H7 (cell line): ENCODE measurements at places on chromosomes 3 and 15. TPM values are rescaled to one million over a fixed set of nuclear protein-coding genes. Genes with fewer than 3 reads are reported as not detected.

GRCh38 chr3:171192176-171192854 lies 165.8 kb upstream of the SLC2A2 start:
- DNase-seq, result no peak

DNA sequence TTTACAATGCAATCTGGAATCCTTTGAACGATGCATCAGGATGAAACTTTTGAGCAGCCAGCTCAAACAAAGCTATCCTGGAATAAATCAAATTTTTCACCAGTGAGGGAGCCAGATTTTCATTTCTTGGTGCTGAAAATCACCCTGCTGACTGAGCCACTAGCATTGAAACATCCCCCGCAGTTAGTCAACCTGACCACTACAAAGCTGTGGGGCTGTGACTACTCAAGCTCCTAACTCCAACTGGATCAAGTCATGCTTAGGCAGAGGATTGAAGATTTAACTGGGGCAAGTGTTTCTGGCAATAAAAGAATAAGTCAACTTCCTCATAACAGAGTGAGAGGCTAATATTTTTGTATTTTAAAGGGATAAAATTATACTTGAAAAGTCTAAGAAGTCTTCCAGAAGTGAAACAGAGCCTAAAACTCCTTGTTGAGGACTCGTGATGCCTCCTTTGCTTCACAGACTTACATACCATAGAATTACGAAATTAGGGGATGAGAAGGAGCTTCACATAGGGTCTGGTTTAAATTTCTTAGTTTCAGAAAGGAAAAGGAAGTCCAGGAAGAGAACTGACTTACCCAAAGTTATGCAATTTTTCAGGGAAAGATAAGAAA lies 177.8 kb downstream of the SERPINI1 start:
- DNase-seq, result peak; percentile 4

SAXO2 gene
- 1.1 and 8.6 TPM in 2 replicates for total RNA-seq

- no peak for DNase-seq
These were observed 390.6 kb upstream of the WNT5A start for GRCh38 chr3:55877703-55878102.

DNA sequence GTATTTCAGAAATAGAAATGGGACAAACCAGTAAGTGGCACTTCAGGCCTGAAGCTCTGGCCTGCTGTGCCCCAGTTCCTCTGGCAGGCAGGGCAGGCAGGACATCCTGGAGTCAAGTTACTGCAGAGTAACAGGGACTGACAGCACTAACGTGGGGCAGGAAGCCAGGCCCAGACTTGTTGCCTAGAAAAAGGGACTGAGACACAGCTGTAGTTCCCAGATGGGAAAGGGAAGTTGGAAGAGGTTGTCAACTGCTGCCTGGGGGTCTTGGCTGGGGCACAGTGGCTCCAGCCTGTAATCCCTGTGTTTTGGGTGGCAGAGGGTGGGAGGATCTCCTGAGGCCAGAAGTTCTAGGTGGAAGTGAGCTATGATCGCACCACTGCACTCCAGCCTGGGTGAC lies 171.9 kb downstream of the FMN1 start:
- peak; percentile 43 for DNase-seq

UACA gene
- 21.1 and 29.2 TPM in 2 replicates for total RNA-seq

- DNase-seq, result no peak
These were observed 207.2 kb upstream of the TPM1 start for GRCh38 chr15:62835351-62835750.

DNA sequence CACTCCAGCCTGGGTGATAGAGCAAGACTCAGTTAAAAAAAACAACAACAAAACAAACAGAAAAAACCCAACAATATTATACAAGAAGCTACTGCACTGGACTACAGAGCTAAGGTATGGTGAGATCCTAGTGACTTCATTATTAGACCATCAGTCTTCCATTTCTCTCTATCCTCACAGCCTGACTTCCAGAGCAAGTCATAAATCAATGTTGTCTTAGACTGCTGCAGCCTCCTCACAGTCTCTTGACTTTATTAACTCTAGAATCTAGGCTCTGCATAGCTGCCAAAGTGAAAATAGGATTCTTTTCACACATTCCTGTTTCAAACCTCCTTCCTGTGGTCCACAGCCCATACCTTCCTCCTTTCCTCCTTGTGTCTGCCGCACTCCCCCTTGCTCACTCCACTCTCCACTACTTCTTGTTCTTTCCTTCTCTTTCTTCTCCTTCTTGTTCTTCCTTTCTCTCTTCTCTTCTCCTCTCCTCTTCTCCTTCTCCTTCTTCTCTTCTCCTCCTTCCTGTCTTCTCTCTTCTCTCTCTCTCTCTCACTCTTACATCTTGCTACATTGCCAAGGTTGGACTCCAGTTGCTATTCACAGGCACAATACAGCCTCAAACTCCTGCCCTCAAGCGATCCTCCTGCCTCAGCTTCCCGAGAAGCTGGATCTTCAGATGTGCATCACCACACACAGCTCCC lies 49.4 kb downstream of the CCR4 start:
- DNase-seq, result no peak

DNA sequence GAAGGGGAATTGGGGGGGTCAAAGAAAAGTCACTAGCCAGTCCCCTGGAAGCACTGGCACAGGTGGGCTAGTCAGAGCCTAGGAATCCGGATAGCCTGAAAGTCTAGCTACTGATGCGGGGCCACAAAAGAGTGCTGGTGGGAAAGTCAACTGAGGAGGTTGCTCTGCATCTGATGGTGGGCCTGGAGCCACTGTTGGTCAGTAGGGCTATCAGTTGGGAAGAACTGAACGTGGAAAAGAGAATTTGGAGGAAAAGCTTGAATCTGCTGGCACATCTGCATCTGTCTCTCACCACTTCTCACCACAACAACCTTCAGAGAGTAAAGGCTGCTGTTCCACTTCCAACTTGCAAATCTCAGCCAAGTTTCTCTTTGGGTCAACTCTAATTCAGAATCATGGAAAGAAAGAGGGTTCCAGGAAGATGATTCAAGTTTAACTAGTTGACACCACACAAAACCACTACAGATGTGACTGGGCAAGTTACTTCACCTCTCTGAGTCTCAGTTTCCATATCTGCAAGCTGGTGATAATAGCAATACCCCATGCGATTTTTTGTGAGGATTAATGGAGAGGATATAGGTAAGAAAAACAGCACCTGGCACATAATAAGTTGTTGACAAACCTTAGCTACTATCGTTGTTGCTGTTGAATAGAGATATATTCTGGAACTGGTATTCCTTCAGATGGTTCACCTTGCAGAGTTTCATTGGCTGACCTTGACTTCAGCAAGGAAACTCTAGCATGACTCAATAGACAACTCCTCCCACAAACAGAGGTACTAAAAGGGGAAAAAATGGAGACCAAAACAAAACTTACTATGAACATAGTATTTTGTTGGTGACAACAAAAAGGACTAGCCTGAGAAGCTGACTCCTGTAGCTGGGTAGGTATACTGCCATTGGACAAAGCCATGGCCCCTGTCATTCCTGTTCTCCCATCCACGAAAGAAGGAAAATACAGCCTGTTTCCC lies 280.2 kb upstream of the STT3B start:
- no peak for DNase-seq

C3orf18 gene
- total RNA-seq, result 12.5 and 19.3 TPM in 2 replicates

DNA sequence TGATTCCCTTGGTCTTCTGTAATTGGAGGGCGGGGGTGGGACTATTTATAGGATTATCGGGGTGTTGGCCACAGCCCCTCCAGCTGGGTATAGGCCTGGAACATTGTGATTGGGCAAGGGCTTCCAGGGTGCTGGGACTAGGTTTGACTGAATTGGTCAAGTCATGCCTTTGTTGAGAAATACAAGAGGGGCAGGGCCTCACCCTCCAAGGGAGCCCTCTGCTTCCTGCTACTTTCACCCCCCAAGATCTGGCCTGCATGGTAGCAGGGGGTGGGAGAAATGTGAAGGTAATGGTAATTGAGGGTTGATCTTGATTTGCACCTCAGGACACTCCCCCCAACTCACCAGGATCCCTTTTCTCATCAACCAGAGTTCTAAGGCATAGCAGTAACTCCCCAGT lies 25.2 kb downstream of the TRIM71 start:
- DNase-seq, result no peak

- no peak for DNase-seq
These were observed 68.9 kb downstream of the SIDT1 start for GRCh38 chr3:113601240-113601639.

DNA sequence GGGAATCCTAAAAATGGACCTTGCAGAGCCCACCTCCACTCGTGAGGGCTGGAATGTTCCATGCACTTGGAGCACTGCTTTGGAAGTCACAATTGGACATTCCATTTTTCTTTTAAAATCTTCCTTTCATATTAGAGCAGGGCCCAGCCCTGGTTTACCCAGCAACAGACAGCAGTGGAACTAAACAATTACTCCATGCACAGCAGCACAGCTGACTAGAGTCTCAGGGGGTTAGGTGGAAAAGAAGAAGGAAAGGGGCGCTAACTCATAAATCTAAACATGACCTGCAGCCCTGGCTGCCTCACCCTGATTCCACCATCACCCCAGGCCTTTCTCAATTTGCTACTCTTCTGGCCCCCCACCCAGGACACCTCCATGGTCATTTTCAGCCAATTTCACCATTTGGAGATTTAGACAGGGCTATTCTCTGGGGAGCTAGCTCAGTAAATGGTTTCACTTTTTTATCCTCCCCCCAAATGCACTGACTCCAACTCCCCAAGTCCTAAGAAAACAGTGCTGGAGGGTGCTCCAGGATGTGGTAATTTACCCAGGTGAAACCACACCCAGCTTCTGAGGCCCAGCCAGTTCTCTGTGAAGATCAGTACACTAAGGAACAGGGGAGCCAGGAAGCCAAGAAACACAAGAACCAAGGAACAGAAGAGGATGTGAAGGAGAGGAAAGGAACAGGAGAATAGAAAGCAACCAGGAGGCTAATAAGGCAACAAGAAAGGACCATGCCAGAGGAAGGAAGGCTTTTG lies 1.6 kb upstream of the LRRC31 start:
- no peak for DNase-seq

KNG1 gene
- not detected in 2 replicates for total RNA-seq

GRCh38 chr15:78065973-78066946 lies 11.3 kb downstream of the TBC1D2B start:
- DNase-seq, result no peak

PLSCR5 gene
- not detected in 2 replicates for total RNA-seq

DNA sequence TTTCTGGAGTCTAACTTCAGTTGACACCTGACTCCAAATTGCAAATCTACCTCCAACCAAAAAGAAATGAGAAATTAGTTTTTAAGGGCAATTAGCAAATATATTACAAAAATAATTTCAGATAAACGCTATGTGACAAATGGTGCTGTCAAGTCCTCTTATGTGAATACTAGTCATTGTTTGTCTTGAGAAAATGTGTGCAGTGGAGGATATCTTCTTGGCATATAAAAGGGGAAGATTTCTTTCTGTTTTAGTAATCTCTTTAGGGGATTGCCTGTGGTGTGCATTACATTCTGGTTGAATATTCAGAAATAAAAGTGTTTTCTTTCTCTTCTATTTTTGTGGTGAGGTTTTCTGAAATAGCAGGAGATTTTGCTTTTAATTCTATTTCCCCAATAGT lies 3.0 kb upstream of the GCSAM start:
- no peak for DNase-seq

DNA sequence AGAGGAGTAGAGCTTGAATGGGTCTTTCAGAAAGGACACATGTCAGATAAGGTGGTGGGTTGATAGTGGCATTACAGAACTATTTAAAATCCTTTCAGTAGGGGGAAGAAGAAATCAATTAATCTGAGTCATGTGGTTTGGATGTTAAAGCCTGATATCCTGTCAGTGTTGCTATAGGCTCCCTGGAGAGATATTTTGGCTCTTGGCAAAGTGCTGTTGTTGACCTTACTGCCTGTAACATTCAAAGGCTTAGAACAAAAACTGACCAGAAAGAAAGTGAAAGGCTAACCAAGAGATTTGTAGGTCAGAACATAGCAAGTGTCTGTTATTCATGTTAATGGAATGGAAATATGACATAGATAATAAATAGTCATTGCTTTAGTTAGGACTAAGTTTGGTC lies 552.9 kb downstream of the DIPK2A start:
- no peak for DNase-seq

DNA sequence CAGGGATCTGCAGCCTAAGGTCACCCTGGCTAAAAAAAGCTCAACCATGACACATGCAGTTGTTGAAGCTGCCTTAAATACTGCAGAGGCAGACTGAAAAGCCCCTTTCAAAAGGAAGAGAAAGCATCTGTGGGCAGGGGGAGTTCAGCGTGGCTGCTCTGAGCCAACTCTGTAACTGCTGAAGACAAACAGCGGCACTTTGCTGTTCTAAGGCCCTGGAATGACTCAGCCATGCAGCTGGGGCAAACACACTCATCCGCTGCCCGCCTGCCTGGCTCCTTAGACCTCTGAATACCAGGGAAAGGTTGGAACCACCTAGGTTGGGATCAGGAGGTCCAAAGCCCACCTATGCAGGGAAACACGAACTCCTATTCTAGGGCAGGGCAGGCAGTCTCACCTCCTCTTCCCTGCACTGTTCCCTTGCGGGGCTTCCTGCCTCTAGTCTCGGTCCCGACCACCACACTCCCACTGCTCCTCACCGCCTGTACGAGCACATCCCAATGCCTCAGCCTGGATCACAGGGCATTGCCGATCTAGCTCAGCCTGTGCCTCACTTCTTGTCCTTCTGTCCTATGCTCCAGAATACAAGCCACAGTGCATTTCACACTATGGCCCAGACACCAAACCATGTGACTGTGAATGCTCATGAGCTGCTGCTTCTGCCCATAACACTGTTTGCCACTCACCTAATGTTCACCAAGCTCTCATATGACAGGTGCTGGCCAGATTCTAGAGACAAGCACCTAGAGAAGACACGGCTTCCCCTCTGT lies 6.6 kb upstream of the MUSTN1 start:
- no peak for DNase-seq

ZIC1 gene
- 2.0 and 3.5 TPM in 2 replicates for total RNA-seq

- no peak for DNase-seq
These were observed 24.3 kb downstream of the DPH3 start for GRCh38 chr3:16240229-16241023.

ASB7 gene
- 8.3 and 13.2 TPM in 2 replicates for total RNA-seq

DISP2 gene
- total RNA-seq, result 0.04 and 0.52 TPM in 2 replicates

NMD3 gene
- total RNA-seq, result 45.2 and 57.8 TPM in 2 replicates

DNA sequence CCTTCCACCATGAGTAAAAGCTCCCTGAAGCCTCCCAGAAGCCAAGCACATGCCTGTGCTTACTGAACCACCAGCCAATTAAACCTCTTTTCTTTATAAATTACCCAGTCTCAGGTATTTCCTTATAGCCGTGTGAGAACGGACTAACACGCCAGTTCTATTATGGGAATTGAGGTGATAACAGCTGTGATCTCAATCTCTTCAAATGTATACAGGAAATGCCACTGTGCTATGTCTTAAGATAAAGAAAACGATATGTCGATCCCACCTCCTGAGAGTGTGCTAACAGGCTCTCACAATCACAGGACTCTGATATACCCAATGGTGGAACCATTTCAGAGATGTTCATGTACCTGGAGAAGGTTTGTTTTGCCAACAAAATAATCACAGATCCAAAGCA lies 26.2 kb downstream of the CHSY1 start:
- DNase-seq, result no peak

- no peak for DNase-seq
These were observed 5.3 kb downstream of the EDEM1 start for GRCh38 chr3:5192571-5193365.
